IMR-90 (cell line): ENCODE measurements at places on chromosomes 3 and 15. TPM values are rescaled to one million over a fixed set of nuclear protein-coding genes. Genes with fewer than 3 reads are reported as not detected.

DNA sequence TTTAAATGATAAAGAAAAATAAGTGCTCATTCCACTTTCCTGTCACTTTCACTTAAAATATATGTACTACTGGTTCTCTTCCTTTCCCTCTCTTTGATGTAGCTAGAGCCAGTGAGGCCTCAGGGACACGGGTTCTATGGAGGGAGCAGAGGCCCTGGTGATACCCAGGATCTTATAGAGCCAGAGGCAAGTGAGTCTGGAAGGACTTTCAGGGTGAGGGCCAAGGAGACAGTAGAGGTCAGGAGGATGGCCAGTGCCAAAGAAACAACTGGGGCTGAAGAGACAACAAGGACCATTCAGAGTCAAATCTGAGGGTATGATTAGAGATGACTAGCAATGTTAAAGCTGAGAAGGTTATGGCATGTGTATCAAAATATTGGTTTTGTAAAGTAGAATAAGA lies 124.1 kb upstream of the GOLGA6L6 start:
- no peak for DNase-seq

DNA sequence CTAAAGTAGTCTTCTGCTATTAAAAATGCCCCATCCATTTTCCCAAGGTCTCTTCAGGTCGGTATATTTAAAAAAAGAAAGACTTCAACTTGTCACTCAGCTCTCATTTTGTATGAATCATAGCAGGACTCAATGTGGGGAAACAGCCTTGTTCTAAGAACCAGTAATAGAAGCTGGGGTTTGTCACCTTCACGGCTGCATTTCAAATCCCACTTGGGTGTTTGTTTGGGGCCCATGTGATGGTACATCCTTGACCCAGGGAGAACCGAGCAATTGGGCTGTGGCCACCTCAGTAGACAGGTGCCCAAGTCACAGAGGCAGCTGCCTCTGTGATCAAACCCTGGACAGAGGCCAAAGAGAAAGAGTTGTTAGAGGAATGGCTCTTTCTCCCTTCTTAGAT lies 70.3 kb upstream of the ARL8B start:
- DNase-seq, result no peak

HAPLN3 gene
- 4.4 and 5.9 TPM in 2 replicates for total RNA-seq

ADAMTS9 gene
- total RNA-seq, result 1.1 TPM in 2 replicates

DNA sequence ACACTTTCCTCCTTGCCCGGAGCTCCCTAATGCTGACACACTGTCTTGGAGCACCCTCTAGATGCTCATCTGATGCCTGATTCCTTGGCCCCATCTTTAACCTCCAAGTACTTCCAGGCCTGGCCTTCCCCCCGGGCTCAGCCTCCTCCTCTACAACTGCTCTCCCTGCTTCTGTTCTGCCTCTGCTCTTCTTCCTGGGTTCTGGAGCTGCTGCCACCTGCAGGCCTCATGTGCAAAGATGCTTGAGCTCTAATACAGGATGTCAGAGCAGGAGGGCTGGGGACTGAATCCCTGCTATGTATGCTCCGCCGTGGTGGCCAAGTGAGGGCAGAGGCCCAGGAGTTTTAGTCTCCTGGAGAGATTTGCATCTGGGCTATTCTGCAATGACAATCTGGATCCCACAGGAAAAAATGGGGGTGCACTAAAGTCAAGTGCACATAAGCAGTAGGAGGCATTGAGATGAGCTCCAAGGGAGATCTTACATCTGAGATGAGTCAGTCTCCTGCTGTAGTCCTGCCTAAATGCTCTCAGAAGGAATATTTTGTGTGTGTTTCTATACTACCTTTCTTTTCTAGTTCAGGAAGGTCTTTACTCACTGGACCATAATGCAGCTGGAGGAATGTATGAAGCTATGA lies 296.3 kb downstream of the UACA start:
- DNase-seq, result peak; percentile 54
